ENCODE measurements at places on chromosomes 13 and 19.

DNA sequence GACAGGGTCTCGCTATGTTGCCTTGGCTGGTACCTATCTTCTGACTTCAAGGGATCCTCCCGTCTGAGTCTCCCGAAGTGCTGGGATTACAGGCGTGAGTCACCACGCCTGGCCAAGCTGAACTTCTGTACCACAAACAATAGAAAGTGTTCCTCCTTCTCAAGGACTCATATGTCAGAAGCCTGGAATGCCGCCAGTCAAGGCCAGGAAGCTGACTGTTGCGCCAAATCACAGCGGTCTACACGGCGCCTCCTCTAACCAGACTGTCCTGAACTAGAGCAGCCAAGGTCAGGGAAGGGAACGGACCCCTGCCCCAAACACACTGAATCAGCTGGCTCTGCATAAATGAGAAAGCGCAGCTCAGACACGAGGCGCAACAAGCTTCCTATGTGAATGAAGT lies 14.6 kb downstream of the RAB20 start:
- no peak for DNase-seq

GRCh38 chr19:13029893-13030292 lies 34.6 kb downstream of the NFIX start:
- no peak for DNase-seq

- no peak for DNase-seq
Measured at GRCh38 chr19:10222201-10222890, 8.8 kb downstream of the S1PR2 start.

DNA sequence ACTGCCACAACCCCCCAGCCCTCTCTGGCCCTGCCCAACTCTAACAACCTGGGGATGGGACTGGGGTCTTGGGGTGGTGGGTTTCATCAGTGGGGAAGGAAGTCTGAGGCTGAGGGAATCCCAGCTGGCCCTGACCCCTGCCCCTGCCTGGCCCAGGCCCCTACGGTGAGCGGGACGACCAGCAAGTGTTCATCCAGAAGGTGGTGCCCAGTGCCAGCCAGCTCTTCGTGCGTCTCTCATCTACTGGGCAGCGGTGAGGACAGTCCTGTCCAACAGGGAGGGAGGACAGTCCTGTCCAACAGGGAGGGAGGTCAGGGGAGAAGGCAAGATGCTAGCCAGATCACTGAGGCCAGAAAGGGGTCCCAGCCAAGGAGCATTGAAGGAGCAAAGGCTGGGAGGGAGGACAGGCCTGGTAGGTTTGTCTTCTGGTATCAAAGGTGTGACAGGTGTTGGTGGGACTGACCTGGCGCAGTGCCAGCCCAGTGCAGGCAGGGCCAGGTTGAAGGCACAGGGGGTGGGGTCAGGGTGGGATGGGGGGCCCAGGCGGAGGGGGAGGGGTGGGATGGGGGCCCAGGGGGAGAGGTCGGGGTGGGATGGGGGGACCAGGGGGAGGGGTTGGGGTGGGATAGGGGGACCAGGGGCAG lies 12.1 kb upstream of the LTBP4 start:
- DNase-seq, result no peak

GRCh38 chr13:37127691-37128241 lies 22.3 kb upstream of the CSNK1A1L start:
- peak; percentile 77 for DNase-seq

- peak; percentile 38 for DNase-seq
Measured at GRCh38 chr19:16676101-16676798, 15.3 kb downstream of the TMEM38A start.

GRCh38 chr13:22369840-22370239 lies 699.0 kb downstream of the FGF9 start:
- no peak for DNase-seq

GRCh38 chr13:105537113-105537512 lies 998.3 kb downstream of the EFNB2 start:
- DNase-seq, result no peak

GRCh38 chr13:30133554-30133912 lies 173.8 kb downstream of the KATNAL1 start:
- no peak for DNase-seq

DNA sequence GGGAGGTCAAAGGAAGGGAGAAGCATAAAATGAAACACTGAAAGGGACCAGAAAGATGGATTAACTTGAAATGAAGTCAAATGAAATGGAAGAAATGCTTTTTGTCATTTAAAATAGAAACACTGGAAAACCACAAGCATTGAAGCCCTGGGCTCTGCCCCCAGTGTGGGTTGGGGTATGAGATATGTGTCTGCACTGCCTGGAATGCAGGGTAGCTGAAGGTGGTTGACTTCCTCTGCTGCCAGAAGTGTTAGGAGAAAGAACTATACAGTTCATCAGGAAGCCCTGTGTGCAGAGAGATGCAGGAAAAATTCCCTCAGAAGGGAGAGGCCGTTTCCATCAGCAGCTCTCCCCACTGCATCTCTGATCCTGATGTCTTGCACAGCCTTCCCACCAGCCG lies 69.2 kb downstream of the DHRS12 start:
- DNase-seq, result no peak

- DNase-seq, result no peak
Measured at GRCh38 chr13:20057963-20058362, 99.4 kb downstream of the ZMYM2 start.

All from left lung (tissue), 14 donors.